ENCODE measurements at places on chromosomes 3 and 15.
A peak's percentile ranks its signal among the peaks of the same experiment; 100 is the strongest.

DNA sequence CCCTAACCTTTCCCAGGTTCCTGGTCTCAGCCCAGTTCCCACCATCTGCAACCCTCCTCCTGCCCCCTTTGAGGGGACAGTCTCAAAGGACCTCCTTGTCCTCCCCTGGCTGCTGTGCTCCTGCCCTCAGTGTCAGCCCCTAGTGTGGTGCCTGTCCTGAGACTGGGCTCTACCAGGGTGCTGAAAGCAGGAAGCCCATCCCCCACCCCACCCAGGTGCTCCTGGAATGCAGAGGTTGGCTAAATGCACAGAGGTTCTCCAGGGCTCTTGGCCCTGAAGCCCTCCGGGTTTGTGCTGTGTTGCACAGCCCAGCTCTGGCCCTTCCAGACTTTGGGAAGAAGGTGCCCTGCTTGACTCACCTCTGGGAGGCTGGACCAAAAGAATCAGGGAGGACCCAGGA is 21.8 kb downstream of the C3orf18 start:
- DNase-seq = no peak

DNA sequence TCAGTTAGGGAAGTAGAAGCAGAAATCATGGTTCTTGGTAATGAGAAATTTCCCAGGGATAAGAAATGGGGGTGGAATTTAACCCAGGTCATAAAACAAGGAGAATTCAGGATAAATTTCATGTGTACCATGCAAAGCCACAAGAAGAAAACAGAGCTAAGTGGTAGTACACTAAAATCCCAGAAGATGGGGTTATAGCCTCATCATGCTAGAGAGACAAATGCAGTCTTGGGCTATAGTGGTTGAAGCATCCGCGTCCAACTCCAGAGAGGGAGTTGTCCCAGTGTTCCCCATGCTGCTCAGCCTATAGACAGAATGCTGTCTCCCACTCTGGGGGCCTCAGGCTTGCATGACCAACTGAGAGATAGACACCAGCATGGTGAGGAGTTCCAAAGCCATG is 36.2 kb upstream of the CLRN1 start:
- no peak for DNase-seq

GRCh38 chr3:170098753-170099152 is 61.0 kb downstream of the GPR160 start:
- DNase-seq = no peak

DNA sequence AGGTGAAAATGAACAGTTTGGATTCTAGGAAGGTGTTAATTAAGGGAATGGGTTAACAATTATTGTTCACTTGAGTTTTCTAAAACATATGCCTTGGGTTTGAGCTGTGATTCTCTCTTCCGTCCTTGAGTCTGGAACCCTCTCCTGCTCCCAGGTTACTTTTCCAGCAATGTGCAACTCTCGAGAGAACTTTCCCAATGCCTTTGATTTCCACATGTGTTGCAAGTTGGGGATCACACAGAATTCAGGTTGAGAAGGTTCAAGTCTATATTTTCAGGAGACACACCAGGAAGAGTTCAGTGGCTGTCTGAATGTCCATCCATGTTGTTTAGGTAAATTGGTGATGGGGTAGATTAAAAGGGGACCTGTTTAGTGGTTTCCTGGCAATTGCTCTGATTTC is 48.7 kb downstream of the TNFAIP8L3 start:
- DNase-seq = no peak

DNA sequence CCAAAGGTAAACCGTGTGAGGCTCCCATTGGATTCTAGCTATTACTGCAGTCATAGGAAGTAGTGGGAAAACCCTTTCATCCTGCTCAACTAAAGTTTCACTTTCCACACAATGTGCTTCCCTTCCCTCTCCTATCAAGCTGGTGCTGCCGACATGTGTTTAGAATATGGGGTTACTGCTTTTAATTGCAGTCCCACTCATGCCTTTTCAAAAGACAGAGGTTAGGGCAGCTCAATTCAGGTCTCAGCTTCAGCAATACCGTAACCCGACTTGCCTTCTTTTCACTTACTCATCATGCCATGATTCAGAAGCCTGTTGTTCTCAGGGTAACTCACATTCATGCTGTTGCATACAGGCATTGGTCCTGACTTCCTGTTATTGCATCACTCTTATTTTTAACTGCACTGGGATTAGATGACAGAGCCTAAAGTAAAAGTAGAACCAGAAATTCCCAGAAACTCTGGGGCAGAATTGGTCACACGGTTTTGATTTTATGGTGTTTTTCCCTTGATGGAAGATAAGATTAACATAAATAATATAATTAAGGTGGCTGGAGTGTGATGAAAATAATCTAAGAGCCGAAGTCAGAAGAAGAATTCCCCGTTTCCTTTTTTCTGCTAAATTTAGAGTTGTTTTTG is 45.7 kb downstream of the C2CD4B start:
- no peak for DNase-seq

- DNase-seq = no peak
These were observed 33.0 kb downstream of the CCDC12 start for GRCh38 chr3:46943237-46944187.

- DNase-seq = no peak
These were observed 781.7 kb downstream of the MECOM start for GRCh38 chr3:168881804-168882203.

DNA sequence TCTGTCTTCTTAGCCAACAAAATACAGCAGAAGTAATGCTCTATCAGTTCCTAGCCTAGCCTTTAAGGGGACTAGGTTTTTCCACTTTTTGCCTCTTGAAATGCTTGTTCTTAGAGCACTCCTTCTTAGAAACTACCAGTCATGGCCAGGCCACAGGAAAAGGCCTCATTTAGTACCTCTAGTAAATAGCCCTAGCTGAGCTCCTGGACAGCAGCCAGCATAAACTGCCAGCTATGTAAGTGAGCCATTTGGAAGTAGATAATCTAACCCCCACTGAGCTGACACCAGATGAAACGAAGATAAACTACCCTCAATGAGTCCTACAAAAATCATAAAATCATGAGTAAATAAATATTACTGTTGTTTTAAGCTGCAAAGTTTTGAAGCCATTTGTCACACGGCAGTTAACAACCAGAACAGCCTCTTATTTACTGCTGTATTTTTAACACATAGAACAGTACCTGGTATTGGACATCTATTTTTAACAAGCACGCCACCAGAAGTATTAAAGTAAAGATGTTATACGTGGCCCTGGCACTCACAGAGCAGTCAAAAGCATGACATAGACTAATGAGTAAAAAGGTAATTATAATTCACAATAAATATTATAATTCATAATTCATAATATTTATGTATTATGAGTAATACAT is 12.0 kb downstream of the TBC1D5 start:
- no peak for DNase-seq

DNA sequence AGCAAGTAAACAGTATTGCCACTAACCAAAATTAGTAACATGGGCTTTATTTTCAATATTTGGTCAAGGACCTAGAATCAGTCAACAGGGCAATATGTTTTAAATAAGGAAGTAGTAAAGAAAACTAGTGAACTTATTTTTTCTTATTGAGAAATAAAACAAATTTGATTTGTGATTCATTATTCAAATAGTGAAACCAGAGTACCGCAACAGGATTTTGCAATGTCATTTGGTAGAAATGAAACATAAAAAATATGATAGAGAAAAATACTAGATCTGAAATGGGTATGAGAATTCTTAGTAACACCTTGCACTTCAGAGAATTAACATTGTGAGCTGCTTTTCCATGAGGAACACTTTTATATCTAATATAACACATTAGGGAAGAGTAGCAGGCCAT is 291.8 kb upstream of the GBE1 start:
- no peak for DNase-seq

- DNase-seq = no peak
These were observed 51.6 kb upstream of the FSIP1 start for GRCh38 chr15:39834256-39834655.

DNA sequence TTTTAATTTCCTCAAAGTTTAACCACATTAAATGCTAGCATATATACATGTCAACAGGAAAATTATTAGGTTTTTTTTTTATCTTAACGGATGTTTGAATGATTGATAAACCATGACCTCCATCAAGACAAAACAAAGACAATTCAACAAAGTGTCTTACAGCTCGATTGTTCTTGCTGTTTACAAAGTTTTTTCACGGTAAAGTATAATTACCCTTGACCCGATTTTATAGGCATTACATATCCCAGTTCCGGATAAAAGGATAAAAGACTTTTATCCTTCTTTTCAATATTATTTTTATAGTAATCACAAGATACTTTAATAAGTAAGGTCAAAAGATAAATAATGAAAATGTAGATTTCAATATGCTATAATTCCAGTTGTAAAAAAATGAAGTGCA is 96.9 kb downstream of the RORA start:
- no peak for DNase-seq

DNA sequence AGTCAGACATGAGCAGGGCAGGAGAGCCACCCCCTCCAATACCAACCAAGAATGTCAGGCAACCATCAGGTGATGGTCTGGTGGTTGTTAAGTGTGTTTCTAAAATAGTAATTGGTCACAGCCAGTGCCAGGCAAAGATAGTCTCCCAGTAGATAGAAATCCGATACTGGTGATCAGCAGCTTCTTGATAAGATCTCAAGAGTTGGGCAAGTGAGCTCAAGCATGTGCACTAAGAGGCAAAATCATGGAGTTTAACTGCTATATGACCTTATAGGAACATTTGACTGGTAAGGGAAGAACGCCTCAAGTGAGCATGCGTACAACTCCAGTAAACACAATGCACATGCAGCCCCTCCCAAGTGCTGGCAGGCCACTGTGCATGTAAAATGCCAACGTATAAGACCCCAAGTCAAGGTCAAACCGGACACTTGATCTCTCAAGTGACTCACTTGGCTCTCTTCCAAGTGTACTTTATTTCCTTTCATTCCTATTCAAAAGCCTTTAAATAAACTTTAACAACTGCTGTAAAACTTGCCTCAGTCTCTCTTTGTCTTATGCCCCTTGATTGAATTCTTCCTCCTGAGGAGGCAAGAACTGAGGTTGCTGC is 36.0 kb upstream of the CBLB start:
- DNase-seq = no peak

- DNase-seq = no peak
These were observed 12.5 kb downstream of the RUVBL1 start for GRCh38 chr3:128111147-128111546.

- peak; percentile 62 for DNase-seq
These were observed 75.1 kb downstream of the CCK start for GRCh38 chr3:42190701-42191442.

GRCh38 chr3:4978966-4979427 is 240 bp upstream of the BHLHE40 start:
- DNase-seq = peak; percentile 90

- no peak for DNase-seq
These were observed 20.0 kb downstream of the MEIS2 start for GRCh38 chr15:37080261-37080921.

- DNase-seq = no peak
These were observed 342.1 kb upstream of the ATP11B start for GRCh38 chr3:182450942-182451787.

DNA sequence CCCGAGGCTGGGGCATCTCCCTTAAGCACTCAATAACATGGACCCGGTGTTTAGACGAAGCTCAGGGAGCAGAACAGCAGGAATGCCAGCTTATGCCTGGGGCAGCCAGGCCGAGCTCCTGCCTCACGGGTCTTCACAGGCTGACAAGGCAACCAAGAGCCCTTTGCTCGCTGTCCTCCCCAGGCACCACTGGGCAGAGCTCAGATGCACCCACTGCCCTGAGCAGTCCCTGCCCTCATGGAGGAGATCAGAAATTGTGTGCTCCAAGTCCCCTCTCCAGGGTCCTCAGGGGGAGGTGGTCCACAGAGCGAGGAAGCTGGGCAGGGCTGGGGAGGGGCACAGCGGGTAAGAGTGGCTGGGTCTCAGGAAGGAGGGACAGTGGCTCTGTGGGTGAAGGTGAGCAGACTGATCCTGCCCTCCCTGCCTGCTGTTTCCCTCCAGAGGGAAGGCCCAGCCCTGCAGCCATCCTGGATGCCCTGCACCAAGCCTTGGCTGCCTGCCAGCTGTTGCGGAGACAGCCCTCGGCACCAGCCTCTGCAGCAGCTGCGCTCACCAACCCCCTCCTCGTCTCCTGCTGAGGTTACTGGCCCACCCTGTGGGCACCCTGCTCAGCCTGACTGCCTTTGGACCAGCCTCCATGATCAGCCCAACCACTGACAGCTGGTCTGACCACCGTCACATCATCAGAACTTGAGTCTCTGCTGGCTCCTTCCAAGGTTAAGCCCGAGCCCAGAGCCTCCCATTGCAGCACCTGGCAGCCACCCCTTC is 21.1 kb upstream of the GP9 start:
- no peak for DNase-seq

DNA sequence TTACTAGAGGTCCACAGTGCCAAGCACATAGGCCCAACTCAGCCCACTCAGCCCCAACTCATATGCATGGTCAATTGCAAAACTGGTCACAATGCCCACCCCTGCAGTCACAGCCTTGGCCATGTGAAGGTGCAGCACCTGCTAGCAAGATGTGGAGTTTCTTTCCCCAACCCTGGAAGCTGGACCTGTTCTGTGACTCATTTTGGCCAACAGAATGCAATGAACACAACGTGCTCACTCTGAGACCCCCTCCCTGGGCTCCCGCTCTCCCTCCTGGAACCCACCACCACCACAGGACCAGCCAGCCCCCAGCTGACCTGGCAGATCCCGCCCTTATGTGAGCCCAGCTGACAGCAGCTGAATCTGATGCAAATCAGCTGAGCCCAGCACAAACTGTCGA is 34.4 kb downstream of the ALDH1L1 start:
- DNase-seq = no peak

DNA sequence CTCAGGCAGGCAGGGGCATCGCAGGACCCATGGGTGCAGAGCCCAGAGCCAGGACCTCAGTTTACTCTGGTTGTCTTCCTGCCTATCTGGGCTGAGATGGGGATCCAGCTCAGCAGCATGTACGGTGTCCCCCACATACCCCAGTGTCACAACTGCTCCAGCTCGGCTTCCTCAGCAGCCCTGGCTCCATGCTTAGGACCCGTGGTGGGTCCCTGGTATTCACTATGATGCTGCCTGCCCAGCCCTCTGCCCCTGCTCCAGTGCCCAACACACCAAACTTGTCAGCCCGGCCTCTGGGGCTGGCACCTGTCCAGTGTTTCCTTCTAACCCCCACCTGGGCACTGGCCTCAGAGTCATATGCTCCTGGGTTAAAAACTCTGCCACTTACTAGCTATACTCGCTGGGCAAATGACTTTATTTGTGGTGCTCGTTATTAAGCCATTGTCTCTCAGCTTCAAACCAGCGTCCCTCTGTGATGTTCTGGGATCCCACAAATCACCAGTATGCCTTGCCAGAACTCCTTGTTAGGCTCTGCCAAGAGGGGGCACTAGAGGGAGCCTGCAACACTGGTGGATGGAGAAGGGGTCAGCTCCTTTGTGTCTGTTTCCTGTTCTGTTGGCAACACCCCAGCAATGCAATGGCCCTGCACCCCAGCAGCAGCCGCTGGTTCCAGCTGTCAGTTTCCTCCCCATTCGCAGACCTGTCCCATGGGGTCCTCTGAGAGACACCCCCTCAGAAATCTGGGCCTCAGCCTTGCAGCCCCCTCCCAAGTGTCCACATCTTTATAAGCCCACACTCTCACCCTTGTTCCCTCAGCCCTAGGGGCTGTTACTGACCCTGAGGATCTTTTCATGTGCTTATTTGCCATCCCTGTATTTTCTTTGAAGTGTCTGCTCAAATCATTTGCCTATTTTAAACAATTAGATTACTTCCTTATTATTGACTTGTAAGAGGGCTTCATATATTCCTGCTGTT is 24.1 kb upstream of the MRPS22 start:
- no peak for DNase-seq

GRCh38 chr3:177935047-177935446 is 601.2 kb upstream of the KCNMB2 start:
- DNase-seq = no peak
